ENCODE measurements at places on chromosomes 6 and 20.
A peak's percentile ranks its signal among the peaks of the same experiment; 100 is the strongest.

DNA sequence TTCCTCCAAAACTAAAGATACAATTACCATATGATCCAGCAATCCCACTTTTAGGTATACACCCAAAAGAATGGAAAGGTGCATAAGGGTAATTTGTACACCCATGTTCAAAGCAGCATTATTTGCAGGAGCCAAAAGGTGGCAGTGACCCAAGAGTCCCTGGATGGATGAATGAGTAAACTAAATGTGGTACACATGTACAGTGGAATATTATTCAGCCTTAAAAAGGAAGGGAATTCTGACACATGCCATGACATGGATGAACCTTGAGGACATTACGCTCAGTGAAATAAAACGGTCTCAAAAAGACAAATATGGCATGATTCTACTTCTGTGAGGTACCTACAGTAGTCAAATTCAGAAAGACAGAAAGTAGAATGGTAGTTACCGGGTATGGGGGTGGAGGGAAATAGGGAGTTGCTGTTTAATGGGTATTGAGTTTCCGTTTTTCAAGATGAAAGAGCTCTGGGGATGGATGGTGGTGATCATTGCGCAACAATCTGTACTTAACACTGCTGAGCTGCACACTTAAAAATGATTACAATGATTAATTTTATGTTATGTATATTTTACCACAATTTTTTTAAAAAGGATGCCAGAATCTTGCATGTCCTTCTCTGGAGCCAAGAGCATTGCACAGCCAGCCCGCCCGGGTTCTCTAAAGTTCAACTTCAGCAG is 518.9 kb upstream of the JARID2 start:
- DNase-seq, result no peak

- no peak for DNase-seq
These were observed 62.7 kb upstream of the ELOVL5 start for GRCh38 chr6:53411451-53411850.

- DNase-seq, result no peak
These were observed 150.9 kb downstream of the DST start for GRCh38 chr6:56491606-56492328.

- DNase-seq, result no peak
These were observed 503.5 kb downstream of the HACE1 start for GRCh38 chr6:104356197-104356596.

DNA sequence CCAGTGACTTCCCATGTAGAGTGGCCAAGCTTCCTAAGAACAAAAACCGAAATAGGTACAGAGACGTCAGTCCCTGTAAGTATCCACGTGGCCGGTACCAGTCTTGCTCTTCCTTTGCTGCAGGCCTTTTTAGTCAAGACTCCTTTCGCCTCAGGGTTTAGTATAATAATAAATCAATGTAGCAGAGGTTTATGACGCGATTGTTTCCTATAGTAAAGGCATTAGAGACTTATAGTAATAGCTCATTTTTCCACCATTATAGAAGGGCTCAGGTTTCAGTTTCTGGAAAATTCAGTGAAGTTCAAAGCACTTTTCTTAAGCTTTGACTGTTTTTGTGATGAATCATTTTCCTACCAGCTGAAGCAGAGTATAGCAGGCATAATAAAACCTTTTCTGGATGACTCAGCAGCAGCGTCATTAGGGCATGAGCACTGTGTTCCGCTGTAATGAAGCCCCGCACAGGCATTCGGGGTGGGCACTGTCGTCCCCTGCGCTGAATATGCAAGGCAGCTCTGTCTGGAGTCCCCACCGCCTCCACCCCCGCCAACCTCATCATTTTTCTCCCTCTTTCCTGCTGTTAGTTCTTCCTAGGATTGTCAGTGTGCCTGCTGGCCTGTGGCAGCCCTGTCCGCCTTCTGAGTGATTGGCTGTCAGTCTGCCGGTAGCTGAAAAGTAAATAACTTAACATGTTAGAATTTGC is 51.3 kb downstream of the PTPN1 start:
- DNase-seq, result no peak

DNA sequence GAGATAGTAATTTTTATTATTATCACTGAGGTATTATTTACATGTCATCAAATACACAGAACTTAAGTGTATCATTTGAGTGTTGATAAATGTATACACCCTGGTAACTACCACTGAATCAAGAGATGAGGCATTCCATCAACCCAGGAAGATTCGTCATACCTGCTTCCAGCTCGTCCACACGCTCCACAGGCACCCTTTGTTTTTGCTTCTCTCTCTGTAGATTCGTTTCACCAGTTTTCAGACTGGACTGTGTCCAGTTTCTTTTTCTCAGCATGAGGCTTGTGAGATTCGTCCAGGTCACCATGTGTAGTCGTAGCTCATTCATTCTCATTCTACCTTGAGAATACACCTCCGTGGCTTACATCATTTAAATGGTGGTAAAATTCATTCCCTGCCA is 64.5 kb downstream of the BFSP1 start:
- no peak for DNase-seq

DNA sequence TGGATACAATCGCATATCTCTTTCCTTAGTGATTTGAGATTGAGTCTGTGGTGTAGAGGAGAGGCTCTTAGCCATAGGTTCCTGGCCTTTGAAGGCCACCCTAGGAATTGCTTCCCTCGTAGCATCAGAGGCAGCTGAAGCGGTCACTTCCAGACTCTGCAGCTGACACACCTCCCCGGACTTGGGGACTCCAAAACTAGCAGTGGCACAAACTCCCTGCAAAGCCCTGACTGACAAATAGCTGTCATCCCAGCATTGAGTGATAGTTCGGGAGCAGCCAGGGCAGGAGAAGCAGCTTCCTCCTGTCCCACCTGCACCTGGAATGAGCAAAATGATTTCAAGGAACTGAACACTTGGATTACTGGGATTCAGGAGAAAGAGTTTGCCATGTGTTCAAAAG is 100.5 kb upstream of the QKI start:
- no peak for DNase-seq

DNA sequence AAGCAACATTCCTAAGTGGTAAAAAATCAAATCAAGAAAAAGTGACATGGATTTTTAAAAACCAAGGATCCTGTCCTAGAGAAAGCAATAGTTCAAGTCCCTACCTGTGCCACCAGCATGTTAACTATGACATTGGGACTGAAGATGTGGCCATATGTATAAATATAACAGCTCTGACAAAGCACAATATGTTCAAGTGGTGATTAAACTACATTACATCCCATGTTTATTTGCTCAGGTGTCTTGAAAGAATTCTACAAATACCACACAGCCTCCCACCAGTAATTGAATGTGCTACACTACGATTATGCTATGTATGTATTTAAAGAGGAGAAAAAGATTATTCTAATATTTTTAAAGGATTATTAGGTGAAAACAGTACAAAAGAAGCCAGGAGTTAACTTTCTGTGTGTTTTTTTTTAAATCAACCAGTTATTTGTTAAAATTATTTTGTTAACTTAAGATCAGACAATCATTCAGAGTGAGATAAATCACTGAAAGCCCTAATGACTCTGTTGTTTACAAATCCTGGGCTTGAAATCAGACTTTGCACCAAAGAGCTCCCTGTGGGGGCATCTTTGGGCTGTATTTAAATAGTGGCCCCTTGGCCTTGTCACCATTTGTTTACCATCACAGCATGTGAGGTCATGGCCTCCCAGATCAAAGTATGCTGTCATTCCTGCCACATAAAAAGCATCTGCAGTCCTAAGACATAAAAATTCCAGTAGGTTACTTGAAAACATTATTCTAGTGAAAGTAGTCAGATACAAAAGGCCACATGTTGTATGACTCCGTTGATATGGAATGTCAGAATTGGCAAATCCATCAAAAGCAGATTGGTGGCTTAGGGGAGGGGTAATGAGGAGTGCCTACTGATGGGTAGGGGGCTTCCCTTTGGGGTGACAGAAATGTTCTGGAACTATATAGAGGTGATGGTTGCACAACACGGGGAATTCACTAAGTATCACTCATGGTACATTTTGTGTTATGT is 17.1 kb downstream of the TTLL2 start:
- no peak for DNase-seq

- DNase-seq, result no peak
These were observed 113.3 kb downstream of the SLC16A10 start for GRCh38 chr6:111200350-111201243.

DNA sequence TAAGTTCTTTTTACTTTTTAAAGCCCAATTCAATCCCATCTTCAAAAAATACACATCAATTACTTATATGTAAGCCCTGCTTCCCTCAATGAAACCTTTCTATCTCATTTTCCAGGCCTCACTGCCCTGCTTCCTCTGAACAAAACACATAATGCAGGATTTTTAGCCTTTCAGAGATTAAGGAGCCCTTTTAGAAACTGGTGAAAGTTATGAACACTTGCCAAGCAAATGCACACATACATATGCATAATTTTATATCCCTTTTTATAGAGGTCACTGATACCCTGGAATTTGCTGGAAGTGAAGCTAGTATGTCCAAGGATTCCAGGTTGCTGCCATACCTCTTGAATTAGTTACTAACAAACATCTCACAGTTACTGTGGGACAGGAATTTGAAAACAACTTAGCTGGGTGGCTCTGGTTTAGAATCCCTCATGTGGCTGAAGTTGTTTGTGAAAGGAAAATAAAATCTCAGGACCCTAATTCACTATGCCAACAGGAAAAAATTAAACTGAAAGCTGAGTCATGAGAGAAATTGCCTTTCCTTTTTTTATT is 75.8 kb downstream of the UBE3D start:
- no peak for DNase-seq

- no peak for DNase-seq
These were observed 149.8 kb downstream of the GRM4 start for GRCh38 chr6:33996120-33996475.

- no peak for DNase-seq
These were observed 56.0 kb downstream of the MRAP2 start for GRCh38 chr6:84089552-84089951.

- DNase-seq, result peak; percentile 8
These were observed 549 bp downstream of the ANKRD6 start for GRCh38 chr6:89433252-89434149.

GRCh38 chr6:88870717-88871330 is 92.6 kb downstream of the RNGTT start:
- peak; percentile 1 for DNase-seq

DNA sequence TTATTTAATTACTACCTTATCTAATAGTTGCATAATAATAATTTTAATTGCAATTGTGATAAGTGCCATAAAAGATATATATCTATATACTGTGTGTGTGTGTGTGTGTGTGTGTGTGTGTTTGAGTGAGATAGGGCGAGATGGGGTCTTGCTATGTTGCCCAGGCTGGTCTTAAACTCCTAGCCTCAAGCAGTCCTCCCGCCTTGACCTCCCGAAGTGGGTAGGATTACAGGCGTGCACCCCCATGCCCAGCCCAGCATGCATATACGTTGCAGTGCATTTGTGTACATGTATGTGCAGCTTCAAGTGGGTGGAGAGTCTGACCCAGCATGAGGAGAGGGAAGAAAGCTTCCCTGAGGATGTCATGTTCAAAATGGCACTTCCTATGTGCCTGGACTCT is 4.6 kb upstream of the RIMS4 start:
- no peak for DNase-seq

- DNase-seq, result no peak
These were observed 365.9 kb downstream of the MMUT start for GRCh38 chr6:49097116-49097515.

- DNase-seq, result no peak
These were observed 294.4 kb upstream of the TBX18 start for GRCh38 chr6:85058806-85059205.

DNA sequence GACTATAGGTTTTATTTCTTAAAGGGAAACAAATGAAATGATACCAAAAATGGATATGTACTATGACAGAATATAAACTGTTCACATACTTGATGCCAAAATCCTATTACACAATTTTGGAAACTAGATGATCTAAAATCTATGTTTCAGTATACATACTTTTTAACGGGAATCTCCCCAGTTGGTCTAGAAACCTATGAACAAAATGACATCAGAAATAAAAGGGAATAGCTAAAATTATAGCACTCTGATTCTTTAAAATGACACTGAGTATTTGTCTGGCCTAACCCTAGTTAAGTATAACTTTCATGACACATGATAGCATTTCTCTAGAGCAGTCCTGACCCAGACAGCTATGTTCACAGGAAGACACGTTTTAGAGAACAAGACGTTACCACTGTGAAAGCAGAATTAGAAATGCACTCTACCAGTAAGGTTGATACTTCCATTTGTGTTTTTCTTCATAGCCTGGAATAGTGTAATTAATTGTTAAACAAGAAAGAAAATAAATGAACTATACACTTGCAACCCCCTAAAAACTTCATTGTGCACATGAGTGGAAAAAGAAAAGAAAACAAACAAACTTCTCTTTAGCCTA is 3.3 kb downstream of the OSER1 start:
- DNase-seq, result no peak

DNA sequence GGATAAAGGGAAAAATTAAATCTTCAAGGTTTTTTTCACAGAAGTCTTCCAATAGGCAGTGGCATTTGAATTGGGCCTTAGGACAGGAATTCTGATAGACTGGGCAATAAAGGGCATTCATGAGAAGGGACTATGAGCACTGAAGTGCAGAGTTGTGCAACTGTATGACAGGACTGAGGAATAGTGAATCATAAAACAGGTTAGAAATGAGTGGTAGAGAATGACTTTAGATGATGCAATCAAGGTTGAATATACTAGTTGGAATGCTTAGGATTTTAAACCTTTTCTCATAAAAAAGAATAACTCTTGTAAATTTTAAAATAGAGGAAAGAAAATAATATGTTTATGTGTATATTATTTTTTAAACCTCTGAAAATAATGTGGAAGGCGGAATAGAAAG is 944.7 kb downstream of the PHF3 start:
- DNase-seq, result no peak

GRCh38 chr6:96792561-96793190 is 44.6 kb downstream of the GPR63 start:
- no peak for DNase-seq

DNA sequence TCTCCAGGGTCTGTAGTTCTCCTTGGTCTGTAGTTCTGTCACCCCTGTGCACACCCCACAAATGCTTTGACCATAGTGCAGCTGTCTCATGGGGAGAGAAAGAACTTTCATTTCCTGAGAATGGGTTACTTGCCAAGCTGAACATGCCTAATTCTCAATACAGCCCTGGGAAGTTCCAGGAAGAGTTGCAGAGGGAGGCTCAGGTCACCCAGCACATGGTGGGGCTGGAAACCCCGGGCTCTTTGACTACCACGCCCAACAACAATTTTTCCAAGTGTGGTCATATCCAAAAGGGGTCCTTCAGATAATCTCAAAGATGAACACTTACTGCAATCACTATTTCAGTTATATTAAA is 2.2 kb upstream of the PTPRA start:
- DNase-seq, result no peak

- peak; percentile 66 for DNase-seq
These were observed 50.5 kb downstream of the EBF4 start for GRCh38 chr20:2742934-2743559.
